Cerebellar nuclear complex (tissue), 1 donor: ENCODE measurements at places on chromosomes 3 and 15.

GRCh38 chr3:158617982-158618875 lies 26.1 kb upstream of the GFM1 start:
- no peak for DNase-seq

DNA sequence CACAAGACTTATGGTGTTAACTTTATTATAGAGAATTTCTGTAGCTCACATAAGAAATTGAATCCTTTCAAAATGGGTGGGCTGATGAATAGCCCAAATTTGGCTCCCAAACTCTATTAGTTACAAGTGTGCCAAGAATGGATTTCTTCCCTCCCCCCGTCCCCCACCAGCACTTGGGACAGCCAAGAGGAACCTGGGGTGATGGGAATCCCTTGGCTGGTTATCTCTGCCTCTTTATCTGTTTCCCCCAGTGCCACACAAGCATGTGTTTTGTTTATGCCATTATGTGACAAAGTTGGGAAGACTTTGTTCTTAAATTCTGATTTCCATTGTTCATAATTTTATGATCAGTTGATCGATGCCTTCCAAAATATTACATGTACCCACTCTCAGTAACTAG lies 28.3 kb downstream of the CMSS1 start:
- no peak for DNase-seq

GRCh38 chr3:194475978-194476377 lies 10.8 kb downstream of the ATP13A3 start:
- DNase-seq: no peak

DNA sequence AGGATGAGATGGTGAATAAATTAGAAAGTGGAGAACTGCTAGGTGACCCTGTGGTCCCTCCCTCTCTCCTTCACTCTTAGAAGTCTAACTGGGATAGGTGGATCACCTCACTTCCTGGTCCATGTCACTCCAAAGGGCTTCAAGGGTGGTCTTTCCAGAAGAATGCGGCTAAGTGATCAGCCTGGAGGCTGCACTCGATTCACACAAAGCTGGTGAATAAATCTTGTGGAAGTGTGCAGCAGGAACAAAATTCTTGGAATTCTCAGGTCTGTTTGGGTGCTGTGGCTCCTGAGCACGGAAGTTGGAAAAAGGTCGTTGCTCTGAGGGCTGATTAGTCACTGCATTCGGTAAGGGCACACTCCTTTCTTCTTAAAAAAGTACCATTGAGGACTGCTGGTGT lies 46.3 kb downstream of the GASK1A start:
- no peak for DNase-seq

DNA sequence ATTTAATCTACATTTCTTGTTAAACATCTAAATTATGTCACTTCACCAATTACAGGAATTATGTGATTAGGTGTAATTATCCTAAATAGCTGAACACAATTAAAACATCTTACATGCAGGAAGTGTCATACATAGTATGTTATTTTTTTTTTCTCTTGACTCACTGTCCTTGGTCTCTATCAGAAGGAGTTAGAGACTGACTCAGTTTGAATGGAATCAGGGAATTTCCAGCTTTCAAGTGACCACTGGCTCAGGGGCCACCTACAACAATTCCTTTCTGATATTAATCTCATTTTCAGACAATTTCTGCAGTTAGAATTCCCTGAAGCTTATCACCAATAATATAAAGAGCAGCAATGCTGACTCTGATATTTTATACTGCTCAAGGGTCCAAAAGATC lies 400.7 kb downstream of the ROBO1 start:
- DNase-seq: no peak

- DNase-seq: no peak
These were observed 68.7 kb downstream of the GAP43 start for GRCh38 chr3:115691964-115692363.

DNA sequence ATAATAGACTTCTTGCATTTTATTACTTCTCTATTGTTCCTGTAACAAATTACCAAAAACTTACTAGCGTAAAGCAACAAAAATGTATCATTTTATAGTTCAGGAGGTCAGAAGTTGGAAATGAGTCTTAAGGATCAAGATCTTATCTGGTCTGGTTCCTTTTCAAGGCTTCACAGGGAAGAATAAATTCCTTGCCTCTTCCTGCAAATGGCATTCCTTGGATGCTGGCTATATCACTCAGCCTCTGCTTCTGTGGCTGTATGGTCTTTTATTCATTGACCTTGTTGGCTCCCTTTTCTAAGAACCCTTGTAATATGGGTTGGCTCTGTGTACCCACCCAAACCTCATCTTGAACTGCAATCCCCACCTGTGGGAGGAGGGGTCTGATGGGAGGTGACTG lies 478.4 kb upstream of the THBS1 start:
- DNase-seq: no peak

DNA sequence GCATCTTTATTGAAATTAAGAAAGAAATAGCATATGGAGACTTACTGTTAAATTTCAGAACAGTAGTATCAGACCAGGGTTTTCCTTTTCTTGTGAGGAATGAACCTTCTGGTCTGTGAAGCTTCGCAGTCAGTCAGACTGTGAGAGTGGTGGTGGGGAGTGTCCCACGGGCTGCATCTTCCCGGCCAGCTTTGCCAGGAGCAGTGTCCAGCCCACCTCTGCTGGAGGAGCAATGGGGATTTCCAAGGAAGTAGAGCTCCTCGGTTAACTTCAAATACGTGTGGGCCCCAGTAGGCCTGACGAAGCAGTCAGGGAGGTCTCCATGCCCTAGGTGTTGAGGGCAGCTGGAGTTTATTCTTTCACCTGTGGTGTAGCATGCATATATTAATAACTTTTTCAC lies 40.9 kb upstream of the FBXL22 start:
- no peak for DNase-seq

- no peak for DNase-seq
These were observed 82.5 kb downstream of the DCLK3 start for GRCh38 chr3:36681867-36682266.
